Caco-2 (cell line): ENCODE measurements at places on chromosomes 4 and X. TPM values are rescaled to one million over a fixed set of nuclear protein-coding genes. Genes with fewer than 3 reads are reported as not detected.

The USP26 gene
- total RNA-seq = not detected in 2 replicates

DNA sequence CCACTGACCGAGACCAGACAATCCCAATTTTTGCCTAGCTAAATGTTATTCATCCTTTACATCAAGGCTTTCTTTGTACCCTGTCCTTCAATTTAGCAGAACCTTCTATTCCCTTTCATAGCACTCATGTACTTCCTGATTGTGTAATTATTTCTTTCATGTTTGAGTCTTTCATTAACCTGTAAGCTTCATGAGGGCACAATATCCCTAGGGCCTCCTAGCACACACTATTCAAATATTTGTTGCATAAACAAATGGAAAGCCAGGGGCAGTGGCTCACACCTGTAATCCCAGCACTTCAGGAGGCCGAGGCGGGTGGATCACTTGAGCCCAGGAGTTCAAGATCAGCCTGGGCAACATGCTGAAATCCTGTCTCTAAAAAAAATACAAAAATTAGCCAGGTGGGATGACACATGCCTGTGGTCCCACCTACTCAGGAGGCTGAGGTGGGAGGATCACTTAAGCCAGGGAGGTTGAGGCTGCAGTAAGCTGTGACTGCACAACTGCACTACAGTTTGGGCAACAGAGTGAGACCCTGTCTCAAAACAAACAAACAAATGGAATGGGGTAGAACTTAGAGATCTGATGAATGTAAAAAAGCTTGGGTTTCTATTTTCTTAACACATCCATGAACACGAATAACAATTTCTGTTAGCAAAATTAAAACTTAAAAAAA, 59.0 kb downstream of the SAT1 start:
- DNase-seq = no peak

The NOA1 gene
- total RNA-seq = 24.8 and 26.3 TPM in 2 replicates

The METTL14 gene
- total RNA-seq = 46.7 and 51.8 TPM in 2 replicates

The MXRA5 gene
- not detected in 2 replicates for total RNA-seq
